Psoas muscle (tissue), 8 donors: ENCODE measurements at places on chromosomes 11 and 22. TPM values are rescaled to one million over a fixed set of nuclear protein-coding genes. Genes with fewer than 3 reads are reported as not detected.

- no peak for DNase-seq
Observed at GRCh38 chr11:69374946-69375310, 81.0 kb downstream of the MYEOV start.

DNA sequence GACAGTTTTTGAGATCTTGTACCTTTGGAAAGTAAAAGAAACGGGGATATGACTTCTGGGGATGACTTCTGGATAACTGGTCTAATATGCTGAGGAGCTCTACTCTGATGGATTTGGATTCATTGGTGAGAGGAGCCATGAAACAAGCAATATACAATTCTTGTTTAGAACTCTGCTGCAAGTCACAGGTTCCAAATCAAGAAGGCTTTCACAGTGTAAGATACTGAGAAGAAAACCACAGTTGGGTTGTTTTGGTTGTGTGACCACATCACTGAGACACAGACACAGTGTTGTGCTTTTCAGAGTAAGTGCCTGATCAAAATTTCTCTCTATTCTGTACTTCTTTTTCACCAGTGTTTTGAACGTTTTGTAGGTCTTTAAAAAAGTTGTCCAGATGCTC lies 13.1 kb upstream of the UCP2 start:
- DNase-seq = no peak

GRCh38 chr11:130533113-130533798 lies 84.8 kb downstream of the ADAMTS15 start:
- DNase-seq = no peak

- DNase-seq = no peak
Observed at GRCh38 chr11:27497284-27497866, 9.2 kb downstream of the LIN7C start.

DNA sequence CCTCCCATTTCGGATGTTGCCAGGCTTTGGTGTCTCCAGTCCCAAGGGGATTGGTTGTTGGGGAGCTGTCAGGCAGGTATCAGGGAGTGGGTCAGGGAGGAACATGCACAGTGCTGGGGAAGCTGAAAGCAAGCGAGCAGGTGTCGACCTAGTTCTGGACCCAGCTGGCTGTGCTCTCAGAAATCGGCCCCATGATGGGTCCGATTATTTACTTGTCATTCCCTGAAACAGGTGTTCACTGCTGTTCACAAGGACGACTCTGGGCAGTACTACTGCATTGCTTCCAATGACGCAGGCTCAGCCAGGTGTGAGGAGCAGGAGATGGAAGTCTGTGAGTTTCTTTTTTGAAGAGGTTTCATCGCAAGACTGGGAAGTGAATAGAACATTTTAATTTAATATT lies 76.8 kb downstream of the JAM3 start:
- no peak for DNase-seq

GRCh38 chr22:17056807-17057206 lies 28.0 kb upstream of the IL17RA start:
- DNase-seq = no peak

DNA sequence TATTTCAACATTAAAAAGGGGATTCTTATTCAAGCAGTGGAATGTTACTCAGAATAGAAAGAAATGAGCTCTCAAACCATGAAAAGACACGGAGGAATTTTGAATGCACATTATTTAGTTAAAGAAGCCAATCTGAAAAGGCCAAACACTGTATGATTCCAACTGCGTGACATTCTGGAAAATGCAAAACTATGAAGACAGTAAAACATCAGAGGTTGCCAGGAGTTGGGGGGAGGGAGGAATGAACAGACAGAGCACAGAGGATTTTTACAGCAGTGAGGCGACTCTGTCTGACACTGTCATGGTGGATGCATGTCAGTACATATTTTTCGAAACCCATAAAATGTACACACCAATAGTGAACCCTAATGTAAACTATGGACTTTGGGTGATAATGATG lies 22.9 kb upstream of the THY1 start:
- no peak for DNase-seq

DNA sequence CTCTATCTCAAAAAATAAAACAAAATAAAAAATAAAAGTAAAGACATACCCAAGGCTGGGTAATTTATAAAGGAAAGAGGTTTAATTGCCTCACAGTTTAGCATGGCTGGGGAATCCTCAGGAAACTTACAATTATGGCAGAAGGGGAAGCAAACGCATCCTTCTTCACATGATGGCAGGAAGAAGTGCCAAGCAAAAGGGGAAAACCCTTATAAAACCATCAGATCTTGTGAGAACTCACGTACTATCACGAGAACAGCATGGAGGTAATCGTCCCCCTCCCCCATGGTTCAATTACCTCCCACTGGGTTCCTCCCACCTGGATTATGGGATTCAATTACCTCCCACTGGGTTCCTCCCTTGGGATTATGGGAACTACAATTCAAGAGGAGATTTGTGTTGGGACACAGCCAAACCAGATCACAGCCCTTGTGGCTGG lies 8.3 kb upstream of the SSTR3 start:
- DNase-seq = no peak

- DNase-seq = no peak
Observed at GRCh38 chr11:4704054-4704789, at the start of gene MMP26. TSS of gene MMP26 (plus strand) at chr11:4704784.

DNA sequence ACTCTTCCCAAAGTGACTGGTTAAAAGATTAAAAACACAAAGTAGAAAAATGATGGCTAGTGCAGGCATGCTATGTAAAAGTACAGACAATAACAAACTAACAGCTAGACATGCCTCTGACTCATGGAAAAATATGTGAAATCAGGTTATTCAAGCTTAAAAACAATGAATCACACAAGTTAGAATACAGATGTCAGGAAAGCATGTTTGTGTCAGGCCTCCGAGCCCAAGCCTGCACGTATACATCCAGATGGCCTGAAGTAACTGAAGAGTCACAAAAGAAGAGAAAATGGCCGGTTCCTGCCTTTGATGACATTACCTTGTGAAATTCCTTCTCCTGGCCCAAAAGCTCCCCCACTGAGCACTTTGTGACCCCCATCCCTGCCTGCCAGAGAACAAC lies 110.1 kb downstream of the NOX4 start:
- no peak for DNase-seq

DNA sequence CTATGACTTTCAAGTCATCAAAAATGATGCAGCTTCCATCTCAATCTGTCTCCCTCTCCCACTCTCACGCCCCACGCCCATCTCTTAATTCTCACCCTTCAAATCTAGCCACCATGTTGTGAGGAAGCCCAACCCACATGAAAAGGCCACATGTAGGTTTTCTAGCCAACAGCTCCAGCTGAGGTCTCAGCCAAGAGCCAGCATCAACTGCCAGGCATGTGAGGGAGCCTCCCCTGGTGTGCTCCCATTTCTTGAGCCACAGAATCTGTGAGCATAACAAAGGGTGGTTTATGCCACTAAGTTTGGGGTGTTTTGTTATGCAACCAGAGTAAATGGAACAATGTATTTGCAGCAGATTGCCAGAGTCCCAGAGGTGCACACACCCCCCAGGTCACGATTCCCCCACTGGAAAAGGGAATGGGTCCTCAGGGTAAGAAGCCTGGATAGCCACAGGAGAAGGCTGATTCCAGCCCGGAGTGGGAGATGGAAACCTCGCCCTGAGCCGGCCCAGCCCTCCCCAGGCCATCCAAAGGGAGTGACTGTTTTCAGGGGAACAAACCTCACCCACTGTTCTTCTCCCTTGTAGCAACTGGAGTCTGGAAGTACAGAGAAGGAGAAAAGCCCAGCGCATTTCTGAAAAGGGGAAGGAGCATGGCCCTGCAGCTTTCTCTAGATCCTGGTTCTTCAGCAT lies 20.0 kb upstream of the LINC01488 start:
- DNase-seq = no peak

GRCh38 chr11:135027461-135027860 lies 615.4 kb upstream of the B3GAT1 start:
- no peak for DNase-seq

GRCh38 chr22:27312966-27313855 lies 488.3 kb downstream of the MN1 start:
- DNase-seq = no peak

GRCh38 chr11:2944530-2944929 lies 15.3 kb upstream of the PHLDA2 start:
- DNase-seq = no peak

- no peak for DNase-seq
Observed at GRCh38 chr11:26742966-26743365, 21.1 kb upstream of the SLC5A12 start.

GRCh38 chr11:70471254-70471653 lies 72.9 kb downstream of the CTTN start:
- no peak for DNase-seq

- DNase-seq = no peak
Observed at GRCh38 chr11:7686761-7687160, 13.5 kb upstream of the CYB5R2 start.

DNA sequence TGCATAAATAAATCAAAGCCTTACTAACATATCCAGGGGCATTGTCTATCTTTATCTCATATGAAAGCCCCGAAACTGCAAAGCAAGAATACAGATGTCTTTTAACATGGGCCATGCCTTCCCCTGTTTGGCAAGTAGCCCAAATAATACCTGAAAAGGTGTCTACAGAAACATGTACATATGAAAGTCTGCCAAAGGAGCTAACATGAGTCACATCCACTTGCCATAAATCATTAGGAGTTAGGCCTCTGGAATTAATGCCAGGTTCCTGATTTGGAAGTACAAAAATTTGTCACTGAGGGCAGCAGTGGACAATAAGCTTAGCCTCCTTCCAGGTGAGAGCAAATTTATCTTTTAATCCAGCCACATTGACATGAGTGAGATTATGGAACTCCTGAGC lies 85.5 kb upstream of the PGR start:
- DNase-seq = no peak

GRCh38 chr22:50143096-50143495 lies 27.4 kb upstream of the PANX2 start:
- no peak for DNase-seq

DNA sequence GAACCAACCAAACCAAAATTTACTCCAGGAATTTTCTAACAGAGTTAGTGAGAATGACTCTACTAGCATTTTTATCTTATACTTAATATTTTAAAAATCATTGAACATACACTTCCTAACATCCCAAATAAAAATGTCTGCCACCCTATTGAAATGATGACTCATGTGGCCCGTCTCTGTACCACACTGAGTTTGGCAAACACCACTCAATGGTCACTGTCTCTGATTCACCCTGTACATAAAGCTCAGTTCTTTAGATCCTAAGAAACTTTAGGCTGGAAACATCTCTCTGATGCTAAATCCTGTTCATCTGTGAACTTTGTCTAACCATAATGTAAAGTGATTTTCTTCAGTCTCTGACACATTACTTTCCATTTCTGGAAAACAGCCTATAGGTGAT lies 182.0 kb downstream of the CWF19L2 start:
- no peak for DNase-seq

DNA sequence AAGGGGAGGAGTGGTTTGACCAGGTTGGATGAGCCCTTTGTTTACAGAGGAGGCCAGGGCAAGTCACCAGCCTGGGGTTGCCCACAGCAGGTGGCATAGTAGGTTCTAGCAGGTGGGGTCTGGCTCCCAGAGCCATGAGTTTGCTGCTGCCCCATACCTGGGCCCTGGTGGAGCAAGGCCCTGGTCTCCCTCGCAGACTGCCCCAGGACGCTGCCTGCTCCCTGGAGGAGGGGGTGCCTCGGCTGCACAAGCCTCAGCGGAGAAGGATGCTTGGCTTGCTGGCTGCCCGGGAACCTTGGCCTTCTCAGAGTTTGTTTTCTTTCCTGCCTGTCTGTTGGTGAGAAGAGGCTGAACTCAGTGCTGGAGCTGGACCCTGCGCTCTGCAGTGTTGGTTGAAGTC lies 54.9 kb downstream of the LRP5 start:
- no peak for DNase-seq

DNA sequence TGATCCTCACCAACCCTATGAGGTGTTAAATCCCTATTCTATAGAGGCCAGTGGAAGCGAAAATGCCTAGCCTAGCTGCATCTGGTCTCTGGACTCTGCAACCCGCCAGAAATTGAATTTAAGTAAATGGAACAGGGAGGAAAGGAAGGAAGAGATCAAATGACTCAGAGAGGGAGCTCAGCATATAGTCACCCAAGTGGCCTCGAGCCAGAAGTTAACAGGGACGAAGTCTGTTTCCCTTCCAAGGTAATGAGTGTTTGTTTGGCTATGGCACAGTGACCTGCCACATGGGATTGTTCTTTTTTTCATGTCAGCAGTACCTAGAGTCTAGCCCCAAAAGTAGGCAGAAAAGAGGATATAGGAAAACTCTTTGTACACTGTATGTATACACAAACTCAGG lies 66.3 kb downstream of the PAK1 start:
- DNase-seq = peak; percentile 70

DNA sequence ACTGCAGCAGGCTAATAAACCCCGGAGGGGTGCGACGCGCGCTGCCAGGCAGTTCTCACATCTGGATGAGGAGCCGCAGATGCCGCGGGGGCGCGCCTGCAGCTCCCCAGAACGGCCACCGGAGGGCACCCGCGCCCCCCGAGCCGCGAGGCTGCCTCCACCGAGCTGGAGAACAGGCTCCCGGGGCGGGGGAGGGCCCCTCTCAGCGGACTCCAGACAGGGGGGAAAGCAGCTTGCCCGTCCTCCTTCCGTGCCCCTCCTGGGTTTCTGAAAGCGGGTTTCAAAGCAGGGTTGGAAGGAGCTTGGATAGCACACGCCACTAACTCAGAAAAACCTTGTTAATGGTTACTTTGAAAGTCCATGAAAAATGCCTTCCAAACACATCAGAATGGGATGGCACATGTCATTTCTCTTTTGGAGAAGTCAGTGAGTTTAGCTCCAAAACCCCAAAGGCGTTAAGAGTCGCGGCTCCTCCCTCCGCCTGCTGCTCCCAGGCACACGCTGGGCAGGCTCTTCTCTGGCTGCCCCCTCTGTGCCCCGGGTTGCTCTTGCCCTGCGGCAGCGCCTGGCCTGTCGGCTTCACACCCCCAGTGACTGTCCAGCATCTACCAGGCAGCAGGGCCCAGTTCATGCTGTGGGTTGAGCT lies 317.8 kb downstream of the NTM start:
- DNase-seq = peak; percentile 51

Gene TUBA8
- 142 TPM for polyA plus RNA-seq

Gene UBXN1
- polyA plus RNA-seq = 295 TPM

Gene OR8D1
- not detected for polyA plus RNA-seq

Gene SHANK2
- polyA plus RNA-seq = under 0.01 TPM

Gene PRSS23
- 3.9 TPM for polyA plus RNA-seq

Gene H19
- 1,446 TPM for polyA plus RNA-seq

Gene SREBF2
- 23.8 TPM for polyA plus RNA-seq

Gene LINC01488
- polyA plus RNA-seq = 0.03 TPM

Gene NRGN
- polyA plus RNA-seq = 1.7 TPM

Gene SERPIND1
- 0.03 TPM for polyA plus RNA-seq
